ENCODE measurements at places on chromosomes 2 and 18. TPM values are rescaled to one million over a fixed set of nuclear protein-coding genes. Genes with fewer than 3 reads are reported as not detected.

GRCh38 chr2:72883356-72883962 is 3.7 kb upstream of the SPR start:
- no peak for DNase-seq

DNA sequence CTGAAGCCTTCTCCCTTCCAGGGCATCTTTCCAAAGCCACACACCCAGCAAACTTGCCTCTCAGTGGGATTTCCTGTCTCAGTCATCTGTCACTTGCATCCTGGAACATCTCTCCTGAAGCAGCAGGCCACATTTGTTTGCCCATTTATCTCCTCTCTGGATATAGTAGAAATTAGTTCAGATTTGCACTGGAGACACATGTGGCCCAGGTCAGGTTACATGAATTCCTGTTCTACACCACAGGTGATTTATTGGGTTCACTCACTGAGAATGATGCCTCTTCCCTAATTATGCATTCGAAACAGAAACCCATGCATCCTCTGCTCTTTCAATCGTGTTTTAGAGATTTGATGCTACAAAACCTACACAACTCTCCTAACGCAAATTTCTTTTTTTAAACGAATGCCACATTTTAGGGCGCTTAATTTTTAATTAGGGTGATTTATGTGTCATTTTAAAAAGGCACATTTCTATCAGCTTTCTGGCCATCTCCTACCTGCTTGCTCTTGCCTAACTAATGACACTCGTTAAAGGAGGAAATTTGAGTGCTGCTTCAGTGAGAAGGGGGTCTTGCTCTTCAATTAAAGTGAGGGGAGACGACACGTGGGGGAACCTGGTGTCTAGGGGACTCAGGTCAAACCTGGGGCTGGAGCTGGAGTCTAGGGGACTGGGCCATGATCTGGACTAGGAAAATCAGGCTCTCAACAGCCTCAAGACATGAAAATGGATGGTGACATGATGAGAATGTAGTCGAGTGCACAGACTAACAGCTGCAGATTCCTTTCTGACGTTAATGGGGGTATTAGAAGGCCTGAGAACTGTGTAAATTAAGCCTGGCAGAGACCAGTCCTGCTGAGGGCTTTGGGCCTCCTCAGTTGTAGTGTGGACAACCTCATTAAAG is 221.4 kb downstream of the CLIP4 start:
- no peak for DNase-seq

- DNase-seq, result no peak
Measured at GRCh38 chr18:77111951-77112746, 20.4 kb downstream of the MBP start.

DNA sequence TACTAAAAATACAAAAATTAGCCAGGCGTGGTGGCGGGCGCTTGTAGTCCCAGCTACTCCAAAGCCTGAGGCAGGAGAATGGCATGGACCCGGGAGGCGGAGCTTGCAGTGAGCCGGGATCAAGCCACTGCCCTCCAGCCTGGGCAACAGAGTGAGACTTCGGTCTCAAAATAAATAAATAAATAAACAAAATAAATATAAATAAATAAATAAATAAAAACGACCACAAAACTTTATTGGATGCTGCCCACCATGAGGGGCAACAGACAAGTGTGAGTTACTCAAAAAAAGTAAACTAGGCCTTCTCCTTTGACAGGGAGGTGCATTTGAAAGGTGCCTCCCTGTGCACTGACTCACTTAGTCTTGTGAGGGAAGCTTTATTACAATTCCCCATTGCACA is 50.4 kb downstream of the SLC4A1AP start:
- no peak for DNase-seq

- DNase-seq, result no peak
Measured at GRCh38 chr18:76619621-76620315, 124.7 kb upstream of the ZNF516 start.

MPP4 gene
- total RNA-seq, result not detected

DNA sequence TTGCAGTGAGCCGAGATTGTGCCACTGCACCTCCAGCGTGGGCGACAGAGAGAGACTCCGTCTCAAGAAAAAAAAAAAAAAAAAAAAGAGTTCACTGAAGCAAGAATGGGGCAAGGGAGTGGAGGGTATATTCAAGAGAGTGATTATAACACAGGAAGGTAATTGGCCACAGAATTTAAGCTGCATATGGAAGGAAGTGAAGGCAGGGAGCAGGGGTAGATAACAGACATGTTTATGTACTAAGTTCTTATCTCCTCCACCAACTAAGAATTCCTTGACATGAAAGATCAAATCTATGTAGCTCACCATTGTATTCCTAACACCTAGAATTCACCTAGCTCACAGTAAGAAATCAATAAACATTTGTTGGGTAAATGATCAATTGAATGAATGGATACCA is 37.3 kb downstream of the GKN2 start:
- no peak for DNase-seq

DNA sequence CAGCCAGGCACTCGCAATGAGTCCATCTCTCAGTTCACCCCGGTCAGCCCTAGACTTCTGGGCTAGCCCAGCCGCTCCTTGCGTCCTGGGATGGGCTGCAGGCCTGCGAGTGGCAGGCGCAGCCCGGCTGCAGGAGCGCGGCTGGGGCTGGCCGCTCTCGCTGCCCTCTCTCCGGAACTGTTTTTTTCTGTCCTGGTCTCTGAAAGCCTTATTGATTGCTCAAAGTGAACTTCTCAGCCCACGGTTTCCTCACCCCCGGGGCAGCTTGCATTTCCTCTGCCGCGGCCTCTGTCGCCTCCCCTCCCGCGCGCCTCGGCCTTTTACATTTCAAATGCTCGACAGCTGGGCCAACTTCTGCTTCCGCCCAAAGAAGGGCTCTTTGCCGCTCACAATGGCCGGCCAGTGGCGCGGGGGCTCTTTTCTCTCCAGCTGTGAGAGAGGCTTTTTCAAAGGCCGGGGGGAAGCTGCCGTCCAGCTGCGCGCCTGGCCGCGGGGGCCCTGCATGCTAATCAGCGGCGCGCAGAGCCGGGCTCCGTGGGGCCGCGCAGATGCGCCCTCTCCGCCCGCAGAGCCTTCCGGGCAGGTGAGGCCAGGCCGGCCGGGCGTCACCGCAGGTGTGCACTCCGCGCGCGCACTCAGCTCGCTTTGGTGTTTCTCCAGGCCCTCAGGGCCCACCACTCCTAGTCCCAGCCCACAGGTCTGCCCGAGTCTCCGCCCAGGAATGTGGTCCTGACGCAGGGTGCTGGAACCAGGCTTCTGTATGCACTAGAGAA is 513.8 kb downstream of the RNF144A start:
- peak; percentile 38 for DNase-seq

DNA sequence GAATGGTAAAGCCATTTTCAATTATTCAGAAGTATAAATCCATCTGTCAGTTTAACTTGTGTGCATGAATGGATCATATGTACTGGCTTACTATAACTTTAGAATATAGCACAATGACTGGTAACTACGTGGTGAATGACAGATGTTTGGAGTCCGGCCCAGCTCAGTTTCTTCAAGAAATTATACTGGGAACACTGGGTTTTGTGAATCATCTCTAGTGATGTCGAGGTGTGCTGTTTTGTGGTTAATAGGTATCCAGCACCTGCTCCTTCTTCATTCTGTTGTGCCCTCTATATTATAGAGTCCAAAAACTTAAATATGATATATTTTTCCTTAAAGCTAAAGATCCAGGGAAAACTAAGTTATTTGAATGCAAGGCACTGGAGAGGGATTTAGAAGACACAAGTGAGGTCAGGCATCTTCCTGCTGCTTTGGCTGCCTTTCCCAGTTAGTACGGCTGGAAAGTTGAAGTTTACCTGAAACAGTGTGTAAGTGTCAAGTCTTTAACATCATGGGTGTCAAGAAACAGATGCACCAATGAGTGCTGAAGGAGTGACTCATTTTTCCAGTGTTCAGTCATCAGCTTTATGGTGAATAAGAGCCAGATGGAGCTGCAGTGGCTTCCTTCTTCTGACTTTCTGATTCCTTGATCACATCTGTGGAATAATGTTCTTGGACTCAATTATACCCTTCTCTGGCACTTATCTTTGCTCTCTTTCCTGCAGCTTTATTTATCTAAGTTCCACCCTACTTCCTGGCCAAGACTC is 1079.5 kb upstream of the CELF4 start:
- DNase-seq, result no peak
